ENCODE measurements at places on chromosomes 1 and 21.

DNA sequence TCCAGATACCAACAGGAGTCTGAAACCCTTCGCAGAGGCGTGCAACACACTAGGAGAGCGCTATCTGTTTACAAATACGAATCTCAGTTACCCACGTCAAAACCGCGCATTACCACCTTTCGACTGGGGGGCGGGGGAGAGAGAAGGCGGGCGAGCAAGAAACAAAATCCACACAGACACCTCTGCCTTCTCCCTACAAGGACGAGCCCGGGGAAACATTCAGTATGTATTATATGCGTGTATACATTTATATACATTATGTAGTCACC, 722 bp downstream of the TUT4 start:
- DNase-seq: no peak

DNA sequence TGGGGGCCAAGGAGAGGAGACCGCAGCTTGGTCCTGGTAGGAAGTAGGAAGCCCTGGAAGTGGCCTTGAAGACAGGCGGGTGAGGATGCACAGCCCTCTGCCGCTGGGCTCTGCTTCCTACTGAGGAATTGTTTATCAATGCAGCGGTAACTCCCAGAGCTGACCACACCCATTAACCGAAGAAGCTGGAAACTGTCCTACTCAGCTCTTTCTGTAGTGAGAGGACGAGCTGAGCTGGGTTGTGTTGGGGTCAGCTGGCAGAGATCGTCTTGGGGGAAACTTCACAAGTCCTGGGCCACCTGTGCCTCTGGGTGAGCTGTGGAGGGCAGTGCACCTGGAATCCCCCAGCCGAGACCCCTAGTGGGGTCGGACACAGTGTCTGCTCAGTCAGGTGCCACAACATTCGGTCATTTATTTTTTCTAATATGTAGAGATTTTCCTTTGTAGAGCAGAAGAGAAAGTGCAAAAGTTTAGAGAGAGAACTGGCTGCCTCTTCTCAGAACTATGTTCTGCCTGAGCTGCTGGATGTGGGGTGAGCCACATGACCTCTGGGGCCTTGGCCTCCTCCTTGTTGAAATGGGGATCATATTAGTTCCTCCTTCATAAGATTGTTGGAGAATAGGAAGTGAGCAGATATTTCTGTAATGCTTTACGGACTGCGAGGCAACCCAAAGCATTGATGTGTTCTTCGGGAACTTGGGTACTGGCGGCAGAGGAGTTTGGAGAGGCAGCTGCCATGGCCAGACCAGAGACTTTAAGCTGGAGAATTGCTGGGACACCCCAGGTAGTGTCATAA, 3.6 kb downstream of the NECAP2 start:
- DNase-seq: no peak

- DNase-seq: no peak
Observed at GRCh38 chr1:235863699-235864093, 3.0 kb downstream of the LYST start.

DNA sequence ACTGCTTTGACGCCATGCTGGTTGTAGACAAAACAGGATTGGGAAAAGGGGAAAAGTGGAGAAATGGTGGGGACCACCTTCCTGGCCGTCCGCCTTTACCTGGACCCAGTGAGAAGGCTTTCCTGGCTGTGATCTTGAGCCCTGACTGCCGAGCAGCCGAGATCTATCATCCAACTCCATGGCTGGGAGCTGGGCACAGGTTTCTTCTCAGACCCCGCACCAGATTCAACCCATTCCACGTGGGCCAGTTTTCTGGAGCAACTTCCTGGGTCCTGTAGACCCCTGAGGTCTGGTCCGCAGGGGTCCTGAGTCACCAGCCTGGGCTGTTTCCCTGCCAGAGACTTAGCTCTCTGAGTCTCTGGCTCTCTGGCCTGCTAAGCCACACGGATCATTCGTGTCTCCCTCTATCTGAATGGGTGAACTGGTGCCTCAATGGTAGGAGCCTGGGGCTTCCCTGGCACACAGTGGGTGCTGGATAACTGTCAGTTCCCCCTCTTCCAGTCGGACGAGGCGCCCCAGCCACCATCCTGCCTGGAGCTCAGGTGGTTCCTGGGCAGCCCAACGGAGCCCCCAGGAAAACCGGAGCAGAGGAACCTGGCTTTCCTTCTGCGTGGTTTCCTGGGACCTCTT, 4.5 kb upstream of the NPHP4 start:
- no peak for DNase-seq

DNA sequence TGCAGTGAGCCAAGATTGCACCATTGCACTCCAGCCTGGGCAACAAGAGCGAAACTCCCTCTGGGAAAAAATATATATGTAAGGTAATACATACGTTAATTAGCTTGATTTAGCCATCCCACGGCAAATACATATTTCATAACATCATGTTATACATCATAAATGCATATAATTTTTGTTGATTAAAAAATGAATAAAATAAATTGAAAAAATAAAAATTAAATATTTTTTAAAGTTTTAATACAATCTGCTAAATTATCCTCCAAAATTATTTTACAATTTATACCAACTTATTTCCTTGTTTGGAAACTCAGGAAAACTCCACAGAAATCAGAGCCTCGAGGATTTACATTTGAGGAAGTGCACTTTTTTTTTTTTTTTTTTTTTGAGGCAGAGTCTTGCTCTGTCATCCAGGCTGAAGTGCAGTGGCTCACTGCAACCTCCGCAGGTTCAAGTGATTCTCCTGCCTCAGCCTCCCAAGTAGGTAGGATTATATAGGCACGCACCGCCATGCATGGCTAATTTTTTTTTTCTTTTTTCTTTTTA, 12.6 kb upstream of the IPO9 start:
- no peak for DNase-seq

DNA sequence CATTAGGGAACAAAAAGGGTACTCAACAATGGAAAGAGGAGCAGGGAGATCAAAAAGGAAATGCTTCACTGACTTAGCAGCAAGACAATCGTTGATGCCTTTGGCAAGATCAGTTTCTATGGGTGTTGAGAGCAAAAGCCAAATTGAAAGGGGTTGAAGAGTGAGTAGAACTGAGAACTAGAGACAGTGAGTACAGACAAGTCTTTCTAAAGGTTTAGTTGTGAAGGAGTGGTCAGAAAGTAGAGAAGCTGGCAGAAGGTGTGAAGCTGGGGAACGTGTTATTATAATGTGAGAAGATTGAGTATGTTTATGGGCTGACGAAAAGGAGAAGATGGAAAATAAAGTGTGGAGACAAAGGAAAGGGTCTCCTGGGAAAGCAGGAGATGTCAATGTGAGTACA, 221.2 kb upstream of the USP25 start:
- no peak for DNase-seq

GRCh38 chr1:110850627-110851026, 22.3 kb upstream of the CD53 start:
- DNase-seq: no peak
